Midbrain (tissue), 1 donor: ENCODE measurements at places on chromosomes 16 and 17.

- DNase-seq = no peak
Observed at GRCh38 chr17:43986225-43986981, 18.0 kb upstream of the NAGS start.

- no peak for DNase-seq
Observed at GRCh38 chr17:36675786-36676185, 74.4 kb downstream of the MRM1 start.

DNA sequence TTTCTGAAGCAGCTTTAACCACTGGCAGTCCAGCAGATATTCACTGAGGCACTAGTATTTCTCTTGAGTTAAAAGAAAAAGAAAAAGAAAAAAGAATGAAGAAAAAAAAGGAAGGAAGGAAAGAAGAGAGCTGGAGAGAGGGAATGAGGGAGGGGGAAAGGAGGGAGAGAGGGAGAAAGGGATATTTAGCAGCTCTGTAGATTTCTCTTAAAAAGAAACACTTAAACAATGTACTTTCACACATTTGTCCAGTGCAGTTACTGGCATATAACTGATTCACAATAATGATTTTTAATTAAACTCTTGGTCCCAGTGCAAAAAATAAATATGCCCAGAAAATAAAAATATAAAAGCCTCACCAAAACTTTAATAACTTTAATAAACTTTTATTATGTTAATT is 386.4 kb downstream of the KCNJ2 start:
- no peak for DNase-seq

DNA sequence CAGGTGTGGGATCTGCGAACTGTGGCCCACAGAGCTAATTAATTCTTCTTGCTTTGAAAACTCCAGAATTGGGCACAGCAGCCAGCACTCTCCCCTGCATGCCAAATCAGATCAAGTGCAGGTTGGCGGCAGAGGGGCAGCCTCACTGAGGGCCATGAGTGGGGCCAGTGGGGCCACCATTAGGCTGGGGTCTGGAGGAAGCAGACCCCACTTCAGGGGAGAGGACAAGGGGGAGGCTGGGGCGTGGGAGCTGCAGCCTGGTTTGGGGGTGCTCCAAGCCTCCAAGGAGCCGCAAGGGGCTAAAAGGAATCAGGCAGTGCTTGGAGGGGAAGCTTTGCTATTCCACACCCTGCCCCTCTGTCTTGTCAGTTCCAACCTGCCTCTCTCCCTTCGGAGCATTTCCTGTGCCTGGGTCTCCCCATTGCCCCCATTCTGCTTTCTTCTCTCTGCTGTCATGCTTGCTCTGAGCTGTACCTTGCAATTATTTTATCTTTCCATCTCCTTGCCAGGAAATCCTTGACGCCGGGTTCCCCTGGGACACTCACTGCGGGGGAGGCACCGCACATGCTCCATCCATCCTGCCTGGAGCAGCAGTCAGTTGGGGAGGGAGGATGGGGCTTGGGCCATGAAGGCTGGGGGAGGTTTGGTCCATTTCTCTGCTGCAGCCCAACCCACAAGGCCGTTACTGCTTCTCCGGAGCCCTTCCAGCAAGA is 3.3 kb upstream of the ABCC3 start:
- no peak for DNase-seq

DNA sequence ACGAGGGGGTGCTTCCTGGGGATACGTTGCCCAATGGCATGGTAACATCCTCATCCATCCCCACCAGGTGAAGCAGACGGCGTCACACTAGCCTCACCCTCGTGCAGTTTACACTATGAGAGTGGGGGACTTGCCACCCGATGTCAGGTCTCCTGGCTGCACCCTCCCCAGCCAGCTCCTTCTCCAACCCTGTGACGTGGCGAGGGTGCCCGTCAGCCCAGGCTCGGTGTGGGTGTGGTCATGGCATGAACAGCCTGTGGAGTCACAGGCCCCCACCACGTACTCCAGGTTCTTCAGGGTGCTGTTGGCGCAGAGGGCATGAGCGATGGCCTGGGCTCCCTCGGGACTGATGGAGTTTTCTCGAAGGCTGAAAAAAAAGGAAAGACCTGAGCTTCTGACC is 28.3 kb downstream of the NLRC3 start:
- no peak for DNase-seq

DNA sequence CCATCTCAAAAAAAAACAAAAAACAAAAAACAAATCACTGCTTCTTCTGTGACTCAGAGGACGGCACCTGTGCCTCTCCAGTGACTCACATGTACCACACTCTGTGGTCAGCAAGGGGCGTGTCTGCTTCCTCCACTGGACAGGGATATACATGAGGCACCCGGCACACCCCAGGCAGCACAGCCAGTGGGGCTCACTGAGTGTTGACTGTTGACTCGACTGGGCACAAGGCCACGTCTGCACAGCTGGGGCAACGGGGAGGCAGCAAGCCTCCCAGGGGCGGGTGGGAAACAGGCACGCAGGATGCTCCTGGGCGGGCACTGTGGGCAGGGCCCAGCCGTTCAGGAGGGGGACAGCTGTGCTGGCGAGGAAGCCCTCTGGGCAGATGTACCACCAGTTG is 64.1 kb downstream of the TIMM22 start:
- no peak for DNase-seq
